DMS79 treated with DMSO at 0.1 percent for 48 hours (cell line): ENCODE measurements at places on chromosomes 3 and 15.

GRCh38 chr3:41222501-41222900 lies 23.2 kb downstream of the CTNNB1 start:
- no peak for DNase-seq

GRCh38 chr3:102672305-102672704 lies 237.5 kb downstream of the ZPLD1 start:
- DNase-seq: no peak

- no peak for DNase-seq
Measured at GRCh38 chr3:45654397-45654944, 34.7 kb upstream of the SACM1L start.

GRCh38 chr3:53337167-53337940 lies 10.0 kb downstream of the DCP1A start:
- DNase-seq: no peak

- DNase-seq: no peak
Measured at GRCh38 chr3:127442506-127442905, 148.0 kb downstream of the TPRA1 start.

DNA sequence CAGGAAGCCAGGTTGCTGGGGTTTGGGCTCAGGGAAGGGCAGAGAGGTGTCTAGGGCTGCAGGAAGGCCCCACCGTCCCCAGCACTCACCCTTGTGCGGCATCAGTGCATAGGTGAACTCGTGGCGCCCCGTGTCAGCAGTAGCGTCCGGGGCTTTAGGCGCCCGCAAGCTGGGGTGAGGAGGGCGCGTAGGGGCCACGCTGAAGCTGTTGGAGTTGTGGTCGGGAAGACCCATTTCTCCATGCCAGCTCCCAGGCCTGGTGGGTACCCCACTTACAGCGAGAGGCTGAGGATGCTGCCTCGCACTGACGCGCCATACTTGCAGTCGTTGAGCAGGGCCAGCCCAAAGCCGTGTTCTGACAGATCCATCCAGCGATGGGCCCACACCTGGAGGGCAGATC lies 9.7 kb downstream of the NEIL1 start:
- DNase-seq: no peak

GRCh38 chr15:90603893-90604292 lies 74.2 kb downstream of the CRTC3 start:
- DNase-seq: no peak

DNA sequence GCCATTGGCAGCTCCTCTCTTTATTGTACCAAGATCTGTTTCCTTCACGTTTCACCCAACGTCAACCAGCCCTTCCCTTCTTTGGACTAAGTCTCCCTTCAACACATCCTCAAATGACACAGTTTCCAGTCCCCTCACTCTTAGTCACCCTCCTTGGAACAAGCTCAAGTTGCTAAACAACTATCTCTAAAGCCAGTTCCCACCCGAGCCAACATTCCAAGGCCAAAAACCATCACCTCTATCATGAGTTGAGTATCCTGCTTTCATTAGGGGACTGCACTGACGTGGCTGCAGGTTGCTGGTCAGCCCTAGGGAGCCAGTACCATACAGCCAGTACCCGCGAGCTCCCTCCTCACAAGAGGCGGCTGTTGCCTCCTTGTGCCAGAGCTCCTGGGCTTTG lies 73.8 kb downstream of the LIPC start:
- no peak for DNase-seq

GRCh38 chr3:133821767-133822638 lies 16.4 kb downstream of the SRPRB start:
- no peak for DNase-seq

DNA sequence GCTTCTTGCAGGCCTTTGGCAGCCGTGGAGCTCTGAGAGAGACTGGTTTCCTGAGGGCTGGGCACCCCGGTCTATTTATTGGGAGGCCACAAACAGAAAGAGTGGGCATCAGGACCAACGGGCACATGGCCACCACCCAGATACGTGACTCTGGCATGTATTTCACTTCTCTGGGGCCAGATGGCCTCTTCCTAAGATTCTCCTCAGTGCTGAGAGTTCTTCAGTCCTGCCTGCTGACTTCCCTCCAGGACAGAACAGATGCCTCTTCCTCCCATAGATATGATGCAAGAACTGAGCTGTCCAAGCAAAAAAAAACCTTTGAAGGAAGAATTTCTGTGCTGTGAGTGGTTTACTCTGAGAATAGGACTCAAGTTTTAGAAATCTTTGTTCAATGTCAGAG lies 107.7 kb downstream of the IGF2BP2 start:
- no peak for DNase-seq

- peak; percentile 74 for DNase-seq
Measured at GRCh38 chr3:182212479-182213076, 500.9 kb downstream of the SOX2 start.

DNA sequence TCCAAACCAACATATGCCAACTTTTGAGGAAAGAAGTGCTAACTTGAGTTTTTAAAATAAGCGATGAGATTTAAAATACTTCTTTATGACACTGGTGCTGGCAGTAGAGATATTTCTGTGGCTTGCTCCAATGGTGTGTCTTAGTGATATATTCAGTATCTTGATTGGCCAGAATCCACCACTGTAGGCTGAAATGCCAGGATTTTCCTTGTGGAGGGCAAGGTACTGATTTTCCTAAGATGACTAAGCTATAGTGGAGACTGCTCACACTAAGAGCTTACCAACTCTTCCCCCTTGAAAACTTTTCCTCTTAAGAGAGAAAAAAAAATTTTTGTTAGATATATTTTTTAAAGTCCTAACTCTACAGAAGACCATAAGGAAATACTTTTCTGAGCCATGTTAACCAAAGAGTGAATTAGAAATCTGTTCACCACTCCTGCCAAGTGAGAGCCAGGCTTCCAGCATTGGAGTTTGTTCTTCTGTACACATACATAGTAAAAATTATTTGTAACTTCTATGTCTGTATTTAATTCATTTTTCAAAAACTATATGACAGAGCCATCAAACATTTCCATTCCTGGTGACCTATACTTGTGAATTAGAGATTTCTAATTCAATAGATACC lies 109.1 kb downstream of the PPP2R3A start:
- no peak for DNase-seq

DNA sequence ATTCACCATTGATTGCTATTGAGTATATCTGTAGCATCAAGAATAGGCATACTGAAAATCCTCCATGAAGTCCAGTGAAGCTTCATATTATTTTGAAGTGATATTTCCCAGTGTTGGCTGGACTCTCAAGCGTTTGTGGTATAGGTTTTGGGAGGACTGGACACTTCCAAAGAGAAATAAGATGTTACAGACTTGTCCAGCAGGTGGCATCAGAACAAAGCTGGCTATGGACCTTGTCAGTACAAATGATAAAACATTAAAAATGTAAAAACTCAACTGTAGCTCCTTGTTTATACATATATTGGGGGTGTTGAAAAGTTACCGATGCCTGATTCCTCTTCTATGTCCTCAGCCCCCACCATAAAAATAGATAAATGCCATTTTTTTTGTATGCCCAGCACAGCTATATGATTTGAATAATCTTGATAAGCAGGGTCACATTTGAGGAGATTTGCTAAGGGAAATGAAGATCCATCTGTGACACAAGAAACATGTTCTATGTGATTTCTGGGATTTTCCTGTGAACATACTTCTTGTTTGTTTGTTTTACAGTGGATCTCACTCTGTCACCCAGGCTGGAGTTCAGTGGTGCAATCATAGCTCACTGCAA lies 54.5 kb upstream of the GOLGA6B start:
- DNase-seq: peak; percentile 51

DNA sequence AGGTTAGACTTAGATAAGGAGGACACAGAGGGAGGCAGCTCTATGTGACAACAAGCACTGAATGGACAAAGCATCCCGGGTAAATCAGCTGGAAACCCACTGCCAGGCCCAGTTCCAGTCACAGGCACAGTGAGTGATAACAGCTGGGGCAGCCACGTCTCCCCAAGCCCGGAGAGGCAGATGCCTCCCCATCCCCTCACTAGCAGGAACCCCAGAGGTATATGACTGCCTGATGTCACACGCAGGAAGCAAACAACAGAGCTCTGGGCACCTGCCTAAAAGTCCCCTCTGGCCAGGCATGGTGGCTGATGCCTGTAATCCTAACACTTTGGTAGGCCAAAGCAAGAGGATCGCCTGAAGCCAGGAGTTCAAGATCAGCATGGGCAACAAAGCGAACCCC lies 18.2 kb downstream of the C15orf62 start:
- DNase-seq: no peak

GRCh38 chr15:71709808-71710418 lies 100.4 kb upstream of the NR2E3 start:
- DNase-seq: no peak

DNA sequence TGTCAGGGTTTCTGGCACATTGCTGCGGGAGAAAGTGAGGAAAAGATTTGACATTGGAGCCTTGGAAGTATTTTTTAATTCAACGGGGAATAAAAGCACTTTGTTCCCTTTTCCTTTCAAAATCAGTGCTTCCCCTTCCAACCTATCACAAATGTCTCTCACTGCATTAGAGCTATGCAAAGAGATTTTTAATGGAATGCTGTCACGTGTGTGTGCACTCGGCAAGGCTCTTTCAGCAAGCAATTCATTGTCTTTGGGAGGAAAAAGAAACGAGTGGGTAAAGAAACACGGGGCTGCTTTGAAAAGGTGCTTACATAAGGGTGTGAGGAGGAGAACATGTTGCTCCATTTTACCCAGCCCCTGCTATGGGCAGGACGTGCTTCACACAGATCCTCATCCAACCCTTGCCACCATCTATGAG lies 490.4 kb upstream of the PROK2 start:
- no peak for DNase-seq

DNA sequence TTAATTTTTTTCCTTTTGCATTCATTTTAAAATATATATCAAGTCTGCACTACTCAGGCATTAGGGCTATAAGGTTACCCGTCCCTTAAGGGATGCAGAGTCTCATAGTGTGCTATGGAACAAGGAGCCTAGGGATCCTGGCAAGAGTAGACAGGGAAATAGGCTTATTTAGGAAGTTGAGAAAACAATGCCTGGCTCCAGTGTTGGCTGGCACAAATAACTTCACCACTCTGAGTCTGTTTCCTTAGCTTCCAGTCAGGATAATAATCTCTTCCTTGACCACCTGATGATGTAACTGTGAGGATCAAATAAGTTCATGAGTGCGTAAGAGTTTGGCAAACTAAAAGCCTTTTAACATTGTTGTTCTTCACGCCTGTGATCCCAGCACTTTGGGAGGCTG lies 540.8 kb upstream of the IL12A start:
- DNase-seq: no peak

DNA sequence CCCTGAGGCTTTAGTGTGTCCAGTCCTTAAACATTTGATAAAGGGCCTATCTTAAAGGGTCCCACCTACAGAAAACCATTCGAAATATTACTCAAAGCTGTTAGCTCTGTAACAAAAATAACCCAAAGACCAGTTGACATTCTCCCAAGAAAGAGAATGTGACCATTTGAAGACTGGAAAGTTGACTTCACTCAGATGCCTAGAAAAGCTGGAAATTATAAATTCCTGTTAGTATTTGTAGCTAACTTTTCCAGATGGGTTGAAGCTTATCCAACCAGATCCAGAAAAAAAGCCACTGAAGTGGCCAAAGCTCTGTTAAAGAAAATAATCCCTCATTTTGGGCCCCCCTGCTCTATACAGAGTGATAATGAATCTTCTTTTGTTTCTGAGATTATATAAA lies 408.4 kb downstream of the PLOD2 start:
- no peak for DNase-seq

DNA sequence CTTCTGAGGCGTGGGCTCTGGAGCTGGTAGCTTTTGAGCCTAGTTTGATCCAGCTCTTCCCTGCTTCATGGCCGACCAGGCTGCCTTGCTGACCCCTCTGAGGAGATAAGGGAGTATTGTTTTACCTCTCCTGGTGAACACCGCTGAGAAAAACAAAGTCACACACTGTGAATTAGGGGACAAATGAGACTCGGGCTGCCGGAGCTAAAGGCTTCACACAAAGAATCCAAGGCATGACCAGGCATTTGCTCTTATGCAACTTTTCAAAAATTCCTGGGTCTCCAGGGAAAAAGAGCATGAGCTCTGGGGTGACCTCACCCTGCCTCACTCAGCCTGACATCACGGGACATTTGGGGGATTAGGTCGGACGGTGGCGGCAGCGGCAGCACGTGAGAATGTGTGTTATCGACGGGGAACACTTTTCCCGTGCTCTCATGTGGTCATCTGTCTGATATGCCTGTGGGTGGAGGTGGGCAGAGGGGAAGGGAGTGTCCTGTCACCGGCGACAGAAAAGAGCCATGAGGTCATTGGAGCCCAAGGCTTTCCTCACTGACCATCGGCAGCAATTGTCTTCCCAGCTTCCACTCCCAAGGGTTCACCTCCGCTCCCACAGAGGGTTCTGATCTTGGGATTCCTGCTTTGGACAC lies 61.0 kb downstream of the TMEM44 start:
- DNase-seq: no peak

DNA sequence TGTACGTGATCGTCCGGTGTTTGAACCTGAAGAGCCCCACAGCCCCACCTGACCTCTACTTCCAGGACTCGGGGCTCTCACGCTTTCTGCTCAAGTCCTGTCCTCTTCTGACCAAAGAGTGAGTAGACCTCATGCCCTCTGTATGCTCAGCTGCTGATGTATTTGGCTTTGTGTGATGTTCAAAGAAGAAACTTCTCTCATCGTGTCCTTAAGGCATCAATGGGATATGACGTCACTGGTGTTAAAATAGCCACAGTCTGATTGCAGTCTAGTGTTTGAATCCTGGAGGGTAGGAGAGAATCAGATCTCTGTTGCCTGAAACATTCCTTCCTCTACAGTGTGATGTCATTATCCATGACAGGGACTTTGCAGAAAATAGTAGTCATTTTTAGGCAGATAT lies 28.1 kb downstream of the ABHD2 start:
- DNase-seq: peak; percentile 28

GRCh38 chr3:133915685-133916658 lies 20.3 kb upstream of the RAB6B start:
- no peak for DNase-seq

GRCh38 chr15:55695432-55695831 lies 47.5 kb downstream of the PRTG start:
- DNase-seq: no peak

DNA sequence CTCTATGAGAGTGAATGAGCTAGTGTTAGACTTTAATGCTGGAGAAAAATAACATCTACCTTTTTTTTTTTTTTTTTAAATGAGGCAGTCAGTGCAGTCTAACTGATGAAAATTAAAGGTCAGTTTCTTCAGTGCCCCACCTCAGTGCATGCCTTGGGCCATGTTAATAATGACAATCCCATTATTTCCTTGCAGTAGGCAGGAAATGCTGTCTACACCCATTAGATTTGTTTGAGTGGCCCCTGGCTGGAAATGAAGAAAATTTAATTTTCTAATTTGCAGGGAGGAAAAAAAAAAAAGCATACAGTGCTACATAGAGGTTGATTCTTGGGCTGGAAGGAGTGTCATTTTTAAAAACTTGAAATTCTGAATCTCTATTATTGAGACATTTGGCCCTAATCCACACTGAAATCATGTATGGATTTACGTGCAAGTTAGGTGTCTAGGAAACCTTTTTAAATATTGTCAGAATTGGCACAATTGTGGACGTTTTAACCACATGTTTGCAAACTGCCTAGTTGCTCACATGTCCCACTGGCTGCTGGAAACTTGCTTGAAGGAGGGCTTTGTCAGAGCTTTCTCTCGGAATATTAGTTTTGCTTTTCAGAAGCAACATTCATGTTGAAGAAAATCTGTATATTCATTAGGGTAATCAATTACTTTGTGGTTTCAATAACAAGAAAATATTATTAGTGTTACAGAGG lies 18.4 kb downstream of the FNDC3B start:
- no peak for DNase-seq

GRCh38 chr3:114235431-114235830 lies 1.9 kb downstream of the ZNF80 start:
- DNase-seq: no peak

GRCh38 chr3:17995769-17996168 lies 253.3 kb upstream of the TBC1D5 start:
- no peak for DNase-seq

GRCh38 chr15:79680720-79681119 lies 216.1 kb downstream of the MTHFS start:
- no peak for DNase-seq
